ENCODE measurements at places on chromosomes 6 and 20.

DNA sequence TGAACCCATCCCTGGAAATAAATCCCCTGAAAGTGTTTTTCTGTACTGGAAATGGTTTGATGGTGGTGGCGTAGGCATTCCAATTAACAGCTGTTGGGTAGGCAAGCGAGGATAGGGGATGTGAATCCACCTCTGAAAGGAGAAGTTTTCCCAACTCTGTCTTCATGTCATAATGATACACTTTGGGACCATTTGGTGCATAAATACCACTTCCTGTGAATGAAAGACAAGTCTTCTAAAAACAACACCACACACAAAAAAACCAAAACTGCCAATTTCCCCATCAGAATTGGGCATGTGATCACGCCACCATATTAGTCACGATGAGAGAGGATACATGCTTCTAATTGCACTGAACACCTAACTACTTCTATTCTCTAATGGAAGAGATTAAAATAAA is 6.4 kb downstream of the VNN2 start:
- no peak for DNase-seq

GRCh38 chr6:153150752-153151440 is 19.8 kb upstream of the RGS17 start:
- no peak for DNase-seq

GRCh38 chr6:65189236-65189881 is 517.7 kb downstream of the EYS start:
- DNase-seq, result no peak

- no peak for DNase-seq
Measured at GRCh38 chr6:43785220-43785752, 15.3 kb downstream of the VEGFA start.

GRCh38 chr6:54586251-54586650 is 260.3 kb upstream of the FAM83B start:
- peak; percentile 12 for DNase-seq

- DNase-seq, result peak; percentile 72
Measured at GRCh38 chr6:3813150-3813780, 35.9 kb upstream of the FAM50B start.

DNA sequence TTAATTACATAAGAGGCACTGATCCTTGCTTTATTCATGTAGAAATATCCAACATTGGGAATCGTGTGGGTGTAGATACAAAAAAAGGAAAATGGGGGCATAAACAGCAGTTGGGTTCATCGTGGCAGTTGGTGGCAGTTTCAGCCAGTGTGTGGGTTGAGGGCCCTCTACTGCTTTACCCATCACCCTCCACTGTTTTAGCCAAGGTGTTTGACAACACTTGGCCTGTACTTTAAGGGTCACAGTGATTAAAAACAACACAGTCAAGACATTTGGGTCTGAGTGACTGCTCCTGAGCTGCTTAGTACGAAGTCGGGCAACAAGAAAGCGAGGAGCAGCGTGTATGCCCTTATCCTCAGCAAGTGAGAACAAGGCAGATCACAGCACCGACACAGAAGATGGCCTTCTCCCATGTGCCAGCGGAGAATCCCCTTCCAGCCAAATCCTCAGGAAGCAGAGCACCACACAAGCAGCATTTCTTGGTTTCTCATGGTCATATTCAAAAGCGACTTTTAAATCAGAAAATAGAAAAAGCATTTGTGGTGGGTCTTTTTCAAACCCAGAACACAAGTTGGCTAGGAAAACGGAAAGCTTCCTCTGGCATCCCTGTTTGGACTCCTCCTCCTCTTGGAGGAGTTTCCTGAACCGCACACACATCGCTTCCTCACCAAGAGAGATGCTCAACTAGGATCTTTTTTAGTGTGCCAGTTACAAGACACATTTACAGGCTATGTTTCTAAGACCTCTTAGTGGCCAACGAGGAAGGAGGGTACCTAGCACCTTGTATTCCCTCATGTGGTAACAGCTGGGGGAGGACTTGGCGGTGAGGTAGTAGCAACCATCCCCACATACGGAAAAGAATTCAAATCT is 23.5 kb downstream of the EIF2S2 start:
- DNase-seq, result no peak

- no peak for DNase-seq
Measured at GRCh38 chr20:58177799-58178198, 50.7 kb downstream of the ANKRD60 start.

GRCh38 chr6:131225959-131226358 is 90.7 kb downstream of the AKAP7 start:
- no peak for DNase-seq

DNA sequence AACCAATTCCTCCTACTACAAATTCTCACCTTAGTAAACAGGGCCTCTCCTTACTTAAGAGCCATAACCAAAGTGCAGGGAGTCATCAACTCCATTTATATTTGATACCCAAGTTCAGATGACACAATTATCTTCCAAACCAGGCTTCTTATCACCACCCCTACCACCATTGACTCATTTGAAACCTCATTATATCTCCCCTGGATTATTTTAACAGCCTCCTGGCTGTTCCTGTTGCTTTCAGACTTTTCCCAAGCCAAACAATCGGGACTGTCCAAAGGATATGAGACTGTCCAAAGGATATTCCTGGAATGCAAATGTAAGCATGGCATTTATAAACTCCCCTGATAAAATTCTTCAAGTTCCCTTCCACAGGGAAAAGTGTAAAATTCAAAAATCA is 394.3 kb downstream of the MAFB start:
- DNase-seq, result no peak

DNA sequence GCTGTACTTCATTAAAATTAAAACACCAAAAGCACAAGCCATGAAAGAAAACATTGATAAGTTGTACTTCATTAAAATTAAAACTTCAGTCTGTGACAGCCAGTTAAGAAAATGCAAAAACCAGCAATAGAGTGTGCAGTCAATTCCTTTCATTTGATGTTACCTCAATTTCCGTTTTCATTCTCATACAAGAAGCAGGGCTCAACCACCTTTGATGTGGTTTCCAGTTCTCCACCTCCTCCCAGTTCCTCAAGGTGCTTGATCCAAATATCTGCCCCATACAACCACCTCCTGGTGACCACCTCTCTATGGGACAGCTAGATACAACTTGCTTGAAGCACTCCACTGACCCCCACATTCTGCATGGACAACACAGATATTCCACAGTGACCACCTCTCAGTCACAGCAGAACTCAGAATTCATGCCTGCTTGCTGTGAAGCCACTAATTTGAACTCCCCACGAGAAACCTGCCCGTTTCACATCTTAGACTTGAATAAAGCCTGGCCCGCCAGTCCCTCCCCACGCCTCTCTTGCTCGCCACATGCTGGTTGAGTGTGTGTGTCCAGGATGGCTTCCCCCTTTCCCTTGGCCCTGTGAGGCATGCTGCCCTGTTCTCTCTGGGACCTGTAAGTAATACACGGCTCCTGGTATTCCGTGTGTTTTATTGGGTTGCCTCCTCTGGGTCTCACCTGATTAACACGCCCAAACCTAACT is 66.1 kb downstream of the FAM50B start:
- DNase-seq, result no peak

DNA sequence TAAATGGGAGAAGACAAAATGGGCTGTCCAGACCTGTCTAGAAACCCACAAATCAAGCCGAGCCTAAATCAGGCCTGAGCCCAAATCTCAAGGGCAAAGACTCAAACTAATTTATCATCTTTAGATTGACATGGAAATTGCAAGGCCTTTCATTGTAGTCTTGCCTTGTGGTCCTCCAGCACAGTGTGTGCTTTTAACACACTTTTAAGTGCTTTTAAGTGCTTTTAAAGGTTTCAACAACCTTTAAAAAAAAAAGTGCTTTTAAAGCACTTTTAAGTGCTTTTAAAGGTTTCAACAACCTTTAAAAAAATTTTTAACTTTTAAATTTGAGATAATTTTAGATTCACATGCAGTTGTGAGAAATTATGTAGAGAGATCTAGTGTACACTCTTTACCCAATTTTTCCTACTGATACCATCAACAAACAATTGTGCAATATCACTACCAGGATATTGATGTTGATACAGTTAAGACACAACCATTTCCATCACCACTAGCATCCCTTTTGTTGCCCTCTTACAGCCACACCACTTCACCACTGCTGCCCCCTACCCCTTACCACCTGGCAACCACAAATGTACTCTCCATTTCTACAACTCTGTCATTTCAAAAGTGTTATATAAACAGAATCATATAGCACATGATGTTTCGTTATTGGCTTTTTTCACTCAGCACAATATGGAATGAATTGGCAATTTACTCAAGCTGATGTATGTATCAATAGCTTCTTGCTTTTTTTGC is 23.1 kb upstream of the DCBLD1 start:
- DNase-seq, result no peak

GRCh38 chr20:17833036-17833674 is 133.4 kb downstream of the BANF2 start:
- DNase-seq, result no peak

DNA sequence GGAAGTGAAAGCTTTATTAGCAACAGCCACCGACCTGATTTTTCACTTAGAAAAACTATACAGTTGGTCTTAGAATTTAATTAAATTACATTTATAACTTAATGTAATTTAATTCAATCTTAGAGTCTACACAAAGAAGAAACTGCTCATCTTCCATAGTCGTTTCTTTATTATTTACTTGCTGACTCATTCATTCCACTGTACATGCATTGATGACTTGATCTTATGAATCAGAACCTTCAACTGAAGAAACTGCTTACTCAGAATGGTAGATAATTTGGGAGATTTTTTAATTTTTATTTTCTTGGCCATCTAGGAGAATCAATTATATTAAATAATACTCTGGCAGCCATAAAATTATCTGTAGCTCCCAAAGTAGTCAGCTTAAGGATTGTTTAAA is 1021.6 kb upstream of the FLRT3 start:
- peak; percentile 18 for DNase-seq

DNA sequence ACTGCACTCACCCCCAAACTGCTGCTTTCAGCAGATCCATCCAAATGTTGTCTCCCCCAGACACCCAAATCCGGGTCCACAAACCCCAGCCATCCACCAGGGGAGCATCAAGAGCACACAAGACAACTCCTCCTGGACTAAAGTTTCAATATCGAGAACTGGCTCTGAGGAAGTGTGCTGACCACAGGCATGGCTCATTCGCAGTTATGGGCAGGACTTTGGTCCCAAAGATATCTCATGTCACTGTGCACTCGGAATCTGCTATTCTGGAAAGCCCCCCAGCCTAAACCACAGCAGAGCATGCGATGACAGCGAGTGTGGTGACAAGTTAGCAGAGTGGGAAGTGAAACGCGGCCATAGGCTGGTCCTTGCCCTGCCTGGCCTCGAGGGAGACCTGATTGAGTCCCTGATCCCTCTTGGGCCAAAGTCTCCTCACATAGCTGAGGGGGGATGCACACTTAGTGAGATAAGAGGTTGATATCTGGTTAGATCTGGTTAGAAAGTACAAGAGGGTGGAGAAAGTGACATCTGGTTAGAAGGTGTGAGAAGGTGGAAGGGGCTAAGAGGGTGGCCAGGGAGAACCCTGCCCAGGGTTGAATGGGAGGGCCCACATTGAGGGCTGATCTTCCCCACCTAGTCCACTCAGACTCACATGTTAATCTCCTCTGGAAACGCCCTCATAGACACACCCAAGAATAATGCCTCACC is 149.7 kb downstream of the MRPL14 start:
- DNase-seq, result no peak

DNA sequence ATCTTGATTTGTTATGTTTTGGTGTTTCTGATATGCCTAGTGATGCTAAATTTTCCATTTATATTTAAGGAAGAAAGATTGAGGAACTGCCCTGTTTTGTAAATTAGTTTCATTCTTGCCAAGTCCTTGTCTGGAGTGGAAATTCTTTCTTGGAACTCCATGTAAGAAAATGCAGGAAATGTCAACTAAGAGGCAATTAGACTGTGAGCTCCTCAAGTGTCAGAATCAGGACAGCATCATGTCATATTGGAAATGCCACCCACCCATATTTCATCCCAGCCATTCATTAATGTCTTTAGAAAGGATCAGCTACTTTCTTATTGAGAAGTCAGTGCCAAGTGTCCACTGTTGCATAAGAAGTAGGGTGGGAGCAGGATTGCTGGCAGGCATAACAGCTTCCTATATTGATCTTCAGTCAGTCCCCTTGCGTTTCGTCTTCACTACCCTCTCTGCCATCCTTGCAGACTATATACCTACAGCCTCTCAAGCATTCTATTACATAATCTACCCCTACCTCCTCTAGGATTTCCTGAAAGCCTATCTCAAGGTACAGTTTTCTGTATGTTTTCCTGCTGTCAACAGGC is 42.4 kb downstream of the HAO1 start:
- no peak for DNase-seq

- no peak for DNase-seq
Measured at GRCh38 chr6:21024616-21025015, 490.4 kb downstream of the CDKAL1 start.

- DNase-seq, result no peak
Measured at GRCh38 chr20:41360831-41361756, 5.5 kb downstream of the EMILIN3 start.

DNA sequence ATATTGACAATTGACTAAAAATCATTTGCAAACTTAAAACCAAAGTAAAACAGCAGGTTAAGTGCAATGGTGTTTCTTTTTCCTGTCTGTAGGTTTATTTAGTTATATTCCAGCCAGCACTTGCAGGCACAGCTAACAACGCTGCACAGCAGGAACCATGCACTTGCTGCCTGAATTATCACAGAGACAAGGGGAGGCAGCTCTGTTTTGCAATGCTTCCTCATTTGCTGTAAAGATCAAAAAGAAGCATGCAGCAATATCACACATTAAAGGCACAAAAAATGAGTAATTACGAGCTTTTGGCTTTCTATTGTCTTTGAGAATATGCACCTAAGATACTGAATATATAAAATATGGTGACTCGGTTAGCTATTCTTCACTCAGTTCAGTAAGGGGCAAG is 241.9 kb downstream of the EPHA7 start:
- no peak for DNase-seq

DNA sequence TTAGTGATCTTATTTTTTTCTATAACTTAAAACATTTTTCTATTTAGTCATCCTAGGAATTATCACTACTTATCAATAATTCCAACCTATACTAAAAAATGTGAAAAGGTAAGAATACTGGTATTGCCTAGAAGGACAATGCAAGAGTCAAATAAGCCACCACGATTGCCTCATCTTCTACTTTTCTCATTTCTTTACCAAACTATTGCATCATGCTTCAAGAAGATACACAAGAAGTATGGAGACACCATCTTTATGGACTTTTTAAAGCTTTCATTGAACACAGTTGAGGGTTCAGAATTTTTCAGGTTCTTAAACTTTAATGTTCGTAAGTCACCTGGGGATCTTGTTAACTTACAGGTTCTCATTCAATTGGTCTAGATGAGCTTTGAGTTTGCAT is 25.9 kb downstream of the ELOVL2 start:
- no peak for DNase-seq

DNA sequence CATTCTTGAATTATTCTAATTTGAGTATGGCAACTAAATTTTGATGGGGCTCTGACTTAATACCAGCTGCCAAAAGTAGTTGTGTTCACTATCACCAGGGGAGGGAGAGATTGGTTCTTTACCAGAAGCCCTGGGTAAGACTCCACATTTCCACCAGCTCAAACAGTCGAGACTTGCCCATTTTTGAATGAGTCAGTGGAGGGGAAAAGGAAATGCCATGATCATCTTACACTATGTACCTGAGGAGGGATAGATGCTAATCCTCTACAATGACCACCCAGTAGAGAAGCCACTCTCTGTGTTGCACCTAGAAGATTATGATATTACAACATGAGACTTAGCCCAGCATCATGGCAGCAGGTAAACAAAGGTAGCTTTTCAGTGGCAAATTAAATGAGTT is 77.0 kb upstream of the SGK1 start:
- DNase-seq, result no peak

- DNase-seq, result no peak
Measured at GRCh38 chr6:13673825-13674444, 37.7 kb downstream of the RANBP9 start.
